ENCODE measurements at places on chromosomes 5 and 9.

DNA sequence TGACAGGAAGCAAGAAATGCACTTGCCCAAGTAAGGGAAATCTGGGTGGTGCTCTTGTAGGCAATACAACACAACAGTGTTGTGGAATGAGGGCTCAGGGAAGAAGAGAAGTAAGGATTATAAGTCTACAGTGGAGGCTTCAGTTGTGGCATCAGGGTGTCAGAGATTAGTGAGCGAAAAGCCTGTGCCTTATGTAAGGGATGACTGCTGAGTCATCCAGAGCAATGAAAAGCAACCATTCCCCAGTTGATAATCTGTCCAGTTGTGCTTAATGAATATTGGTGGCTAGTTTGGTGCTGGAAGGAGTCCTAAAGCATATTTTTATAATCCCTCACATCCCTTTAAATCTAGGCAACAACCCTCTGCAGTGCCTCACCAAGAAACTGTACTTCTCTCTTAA is 42.0 kb downstream of the FBXO38 start:
- DNase-seq: no peak

DNA sequence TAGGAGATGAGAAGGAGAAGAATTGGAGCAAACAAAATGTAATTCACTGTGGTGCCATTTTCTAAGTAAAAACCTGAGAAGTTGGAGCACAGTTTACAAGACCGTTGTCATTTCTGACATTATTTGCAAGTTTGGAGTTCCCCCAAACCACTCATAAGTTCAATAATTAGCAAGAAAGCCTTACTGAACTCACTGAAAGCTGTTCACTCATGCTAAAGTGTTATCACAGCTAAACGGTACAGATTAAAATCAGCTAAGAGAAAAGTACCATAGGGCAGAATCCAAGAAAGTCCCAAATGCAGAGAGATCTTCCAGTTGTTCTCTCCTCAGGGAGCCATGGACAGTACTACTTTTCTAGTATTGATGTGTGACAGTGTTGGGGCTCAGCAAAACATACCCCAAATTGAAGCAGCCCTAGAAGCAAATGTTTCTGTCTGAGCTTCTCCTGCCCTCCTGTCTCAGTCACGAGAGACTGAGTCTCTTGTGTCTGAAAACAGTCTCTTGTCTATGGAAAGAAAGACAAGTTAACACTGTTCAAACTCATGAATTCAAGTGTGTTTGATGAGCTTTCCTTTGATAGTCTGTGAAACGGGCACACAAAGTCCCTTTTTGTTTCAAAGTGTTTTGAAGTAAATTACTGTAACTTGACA is 221.2 kb downstream of the GABRG2 start:
- DNase-seq: no peak

GRCh38 chr9:29422438-29422837 is 1849.2 kb upstream of the C9orf72 start:
- DNase-seq: no peak

DNA sequence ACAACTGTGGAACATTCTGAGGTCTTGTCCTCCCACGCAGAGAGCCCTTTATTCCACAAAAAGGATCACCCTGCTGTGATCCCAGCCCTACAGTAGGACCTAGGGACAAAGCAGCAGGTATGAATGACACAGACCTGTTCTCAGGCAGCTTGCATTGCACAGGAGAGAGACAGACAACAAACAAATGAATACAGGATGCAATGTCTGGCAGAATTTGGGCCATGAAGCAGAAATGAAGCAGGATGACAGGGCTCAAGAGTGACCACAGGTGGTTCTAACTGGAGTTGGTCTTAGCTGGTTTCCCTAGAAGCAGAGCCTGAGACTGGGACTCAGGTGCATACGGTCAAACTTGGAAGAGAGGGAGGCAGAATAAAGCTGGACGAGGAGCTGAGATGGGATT is 388.8 kb downstream of the CDK5RAP2 start:
- DNase-seq: no peak

Data from thymus (tissue), 14 donors.